Ureter (tissue), 1 donor: ENCODE measurements at places on chromosomes 1 and 21. TPM values are rescaled to one million over a fixed set of nuclear protein-coding genes. Genes with fewer than 3 reads are reported as not detected.

GRCh38 chr1:160293020-160293968 is 8.4 kb upstream of the PEX19 start:
- no peak for DNase-seq

DNA sequence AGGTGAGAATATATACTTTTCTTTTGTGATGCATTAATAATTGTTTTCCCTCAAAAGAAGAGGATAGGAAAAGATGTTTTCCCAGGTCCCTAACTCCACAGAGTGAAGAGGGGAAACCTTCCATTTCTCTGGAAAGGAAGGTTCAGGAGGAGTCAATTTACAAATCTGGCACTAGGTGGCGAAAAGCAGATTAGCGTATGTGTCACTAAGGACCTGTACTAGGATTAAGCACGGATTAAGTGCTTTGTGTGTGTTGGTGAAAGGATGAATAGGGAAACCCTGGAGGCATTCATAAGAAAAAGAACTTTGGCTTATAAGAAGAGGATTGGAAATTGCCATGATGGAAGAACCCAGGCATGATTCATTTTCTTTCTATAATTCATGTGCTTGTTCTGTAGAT is 410.1 kb upstream of the PLXNA2 start:
- no peak for DNase-seq

- DNase-seq: no peak
These were observed 602.3 kb downstream of the NUF2 start for GRCh38 chr1:163924041-163924440.

Gene CHODL
- total RNA-seq: 1.1 TPM

Gene CACHD1
- total RNA-seq: 14.2 TPM

- DNase-seq: no peak
These were observed 29.2 kb upstream of the TSNAX start for GRCh38 chr1:231499148-231499763.

Gene OR2L8
- not detected for total RNA-seq

Gene FMO5
- total RNA-seq: 8.4 TPM

DNA sequence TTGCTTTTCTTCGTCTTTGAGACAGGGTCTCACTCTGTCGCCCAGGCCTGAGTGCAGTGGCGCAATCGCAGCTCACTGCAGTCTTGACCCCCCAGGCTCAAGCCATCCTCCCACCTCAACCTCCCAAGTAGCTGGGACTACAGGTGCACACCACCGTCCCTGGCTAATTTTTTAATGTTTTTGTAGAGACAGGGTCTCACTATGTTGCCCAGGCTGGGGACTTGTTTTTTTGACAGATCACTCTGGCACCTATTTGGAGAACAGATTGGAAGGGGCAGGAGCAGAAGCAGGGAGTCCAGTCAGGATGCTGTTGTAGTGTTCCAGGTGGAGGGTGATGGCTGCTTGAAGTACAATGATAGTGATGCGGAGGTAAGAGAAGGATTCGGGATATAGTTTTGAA is 12.7 kb upstream of the KDM4A start:
- DNase-seq: no peak

GRCh38 chr1:228372183-228373003 is 34.2 kb downstream of the TRIM11 start:
- DNase-seq: no peak

Gene GUCA2B
- not detected for total RNA-seq

- DNase-seq: no peak
These were observed 7.3 kb downstream of the TMEM82 start for GRCh38 chr1:15749399-15750291.

GRCh38 chr1:215056584-215056983 is 26.0 kb upstream of the KCNK2 start:
- no peak for DNase-seq

Gene DIRAS3
- total RNA-seq: 2.7 TPM

DNA sequence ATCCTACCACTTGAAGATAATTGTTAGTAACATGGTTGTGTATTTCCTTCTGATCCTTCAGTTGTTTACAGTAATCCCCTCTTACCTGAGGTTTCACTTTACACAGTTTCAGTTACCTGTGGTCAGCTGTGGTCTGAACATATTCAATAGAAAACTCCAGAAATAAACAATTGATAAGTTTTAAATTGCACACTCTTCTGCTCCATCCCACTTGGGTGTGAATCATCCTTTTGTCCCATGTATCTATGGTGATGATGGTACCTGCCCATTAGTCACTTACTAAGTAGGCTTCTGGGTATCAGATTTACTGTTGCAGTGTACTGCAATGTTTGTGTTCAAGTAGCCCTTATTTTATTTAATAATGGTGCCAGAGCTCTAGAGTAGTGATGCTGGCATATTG is 62.5 kb downstream of the OSBPL9 start:
- DNase-seq: no peak
